AML-193 (cell line): ENCODE measurements at places on chromosomes 2 and 18.

- DNase-seq: no peak
Observed at GRCh38 chr2:11676640-11677039, 6.6 kb upstream of the NTSR2 start.

- no peak for DNase-seq
Observed at GRCh38 chr2:70842401-70842800, 6.8 kb upstream of the CD207 start.

GRCh38 chr2:150978053-150978452 is 283.6 kb downstream of the RBM43 start:
- DNase-seq: no peak

GRCh38 chr2:124662946-124663644 is 638.0 kb downstream of the CNTNAP5 start:
- DNase-seq: no peak
